ENCODE measurements at places on chromosomes 2 and 18.

GRCh38 chr2:72271276-72271614 lies 123.6 kb upstream of the CYP26B1 start:
- no peak for DNase-seq

DNA sequence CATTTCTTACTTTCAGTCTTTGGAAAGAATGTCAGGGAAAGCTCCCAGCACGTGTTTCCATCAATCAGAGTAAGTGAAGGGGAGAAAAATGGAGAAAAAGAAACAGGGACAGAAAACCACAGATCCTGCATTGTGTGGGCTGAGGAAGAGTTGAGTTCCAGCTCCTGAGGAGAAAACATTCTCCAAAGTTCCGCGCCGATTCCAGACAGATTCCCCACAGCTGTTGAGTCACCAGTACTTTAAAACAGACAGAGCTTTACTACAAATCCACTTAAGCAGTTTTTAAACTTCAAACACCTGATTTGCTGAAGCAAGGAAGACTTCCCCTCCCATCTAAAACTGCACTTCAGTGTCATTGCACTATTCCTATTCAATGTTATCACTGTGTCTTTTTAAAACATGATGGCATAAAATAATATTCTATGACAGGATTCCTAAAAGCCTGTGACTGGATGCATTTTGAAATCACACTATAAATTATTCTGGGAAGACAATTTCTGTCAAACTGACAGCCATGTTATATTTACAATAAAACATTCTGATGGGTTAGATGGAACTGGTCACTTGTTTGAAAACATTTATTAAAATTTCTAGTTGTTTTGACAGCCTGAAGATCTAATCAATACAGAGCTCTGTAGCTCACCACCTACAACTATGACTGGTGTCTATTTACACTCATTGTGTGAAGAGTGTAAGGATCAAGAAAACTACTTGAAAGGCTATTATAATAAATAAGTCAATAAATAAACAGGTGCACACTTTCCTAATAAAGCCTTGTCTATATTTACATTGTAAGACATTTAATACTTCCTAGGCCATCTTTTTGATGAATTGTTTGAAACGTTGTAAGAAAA lies 40.9 kb downstream of the TCF4 start:
- no peak for DNase-seq

GRCh38 chr2:68792751-68793150 lies 58.1 kb downstream of the ARHGAP25 start:
- DNase-seq: no peak

DNA sequence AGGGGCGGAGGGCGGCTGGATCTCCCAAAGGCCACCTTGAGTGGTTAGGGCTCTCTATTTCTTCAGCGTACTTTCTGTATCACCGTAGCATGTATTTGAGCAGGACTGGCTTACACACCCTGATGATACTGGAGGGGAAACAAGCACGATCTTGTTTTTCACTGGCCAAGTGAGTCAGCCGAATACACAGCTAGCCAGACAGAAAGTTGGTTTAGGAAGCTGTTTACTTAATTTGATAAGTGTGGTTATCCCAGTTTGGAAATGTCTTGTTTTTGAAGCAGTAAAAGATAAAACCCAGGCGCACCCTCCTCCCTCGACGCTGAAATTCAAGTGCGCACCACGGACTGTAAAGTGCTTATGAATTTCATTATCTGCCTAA lies 582 bp downstream of the RIOK3 start:
- DNase-seq: no peak

- DNase-seq: no peak
Measured at GRCh38 chr2:8714283-8714682, 32.4 kb downstream of the ID2 start.

DNA sequence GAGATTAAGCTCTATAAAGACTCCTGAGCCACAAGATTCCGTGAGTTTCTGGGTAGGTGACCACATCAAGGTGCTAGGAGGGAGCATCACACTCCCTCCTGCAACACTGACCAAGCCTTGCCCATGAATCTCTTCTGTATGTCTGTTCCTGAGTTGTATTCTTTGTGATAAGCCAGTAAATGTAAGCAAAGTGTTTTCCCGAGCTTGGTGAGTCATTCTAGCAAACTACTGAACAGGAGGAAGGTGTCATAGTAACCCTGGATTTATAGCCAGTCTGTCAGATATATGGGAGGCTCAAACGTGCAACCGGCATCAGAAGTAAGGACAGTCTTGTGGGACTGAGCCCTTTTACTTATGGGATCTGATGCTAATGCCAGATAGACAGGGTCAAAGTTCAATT lies 346.1 kb upstream of the KYNU start:
- no peak for DNase-seq

DNA sequence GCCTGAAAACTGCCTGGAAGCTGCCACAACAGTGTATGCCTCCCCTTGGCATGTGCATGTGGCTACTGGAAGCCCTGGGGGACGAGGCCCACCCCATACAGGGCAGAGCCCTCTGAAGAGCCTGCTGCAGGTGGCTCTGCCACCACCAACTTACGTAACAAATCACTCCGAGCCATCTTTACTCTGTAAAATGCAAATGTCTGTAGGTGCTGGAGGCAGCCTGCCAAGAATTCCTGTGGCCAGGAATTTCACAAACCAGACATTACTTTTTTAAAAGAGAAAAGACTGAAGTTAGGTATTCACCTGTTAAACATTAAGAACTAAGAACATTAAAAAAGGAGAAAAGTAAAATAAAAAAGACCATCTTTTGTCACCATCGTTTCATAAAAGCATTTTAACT lies 106.3 kb downstream of the GPR39 start:
- DNase-seq: no peak

- no peak for DNase-seq
Measured at GRCh38 chr2:27148801-27149439, at the start of gene TCF23. TSS of gene TCF23 (plus strand) at chr2:27149004. CDS start at chr2:27149134, 130 bp downstream.

DNA sequence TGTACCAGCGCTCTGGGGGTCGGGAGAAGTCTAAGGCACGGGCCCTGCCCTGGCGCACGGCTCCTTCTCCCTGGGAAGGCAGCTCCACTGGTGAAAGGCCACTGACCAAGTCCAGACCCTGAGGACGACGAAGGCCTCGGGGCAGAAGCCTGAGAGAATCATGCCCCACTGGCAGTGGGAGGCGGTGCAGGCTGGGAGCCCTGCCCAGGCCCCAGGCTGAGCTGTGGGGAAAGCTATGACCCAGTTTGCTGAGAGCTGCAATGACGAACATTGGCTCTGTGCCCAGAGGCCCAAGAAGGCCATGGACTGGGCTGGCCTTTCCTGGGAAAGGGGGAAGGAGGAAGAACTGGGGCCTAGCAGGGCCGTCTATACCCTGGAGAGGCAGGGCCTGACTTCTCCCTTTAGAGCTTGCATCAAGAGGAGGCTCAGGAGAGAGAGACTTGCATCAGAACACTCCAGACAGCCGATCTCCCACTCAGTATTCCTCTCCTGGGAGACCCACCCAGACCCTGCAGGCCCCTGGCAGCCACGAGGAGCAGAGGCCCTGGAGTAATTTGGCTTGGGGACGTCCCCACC lies 32.9 kb downstream of the HS1BP3 start:
- no peak for DNase-seq

- no peak for DNase-seq
Measured at GRCh38 chr2:188369365-188369764, 77.7 kb downstream of the GULP1 start.

DNA sequence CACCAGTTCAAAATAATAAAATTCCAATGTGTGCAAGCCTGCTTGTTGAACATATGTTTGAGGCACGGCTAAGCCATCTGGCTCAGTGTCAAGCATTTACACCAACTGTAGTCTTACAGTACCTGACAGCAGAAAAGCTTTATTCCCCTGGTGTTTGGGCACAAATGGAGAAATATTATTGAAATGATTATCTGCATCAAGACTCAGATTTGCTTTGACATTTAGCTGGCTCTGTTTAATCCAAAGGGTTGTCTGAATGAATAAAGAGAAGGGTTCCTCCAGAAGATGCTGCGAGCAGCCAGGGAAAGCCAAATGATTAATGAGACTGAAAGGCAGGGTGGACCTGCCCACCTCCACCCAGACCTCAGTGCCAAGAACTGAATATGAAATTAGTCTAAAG lies 393.2 kb upstream of the GALNT5 start:
- no peak for DNase-seq

DNA sequence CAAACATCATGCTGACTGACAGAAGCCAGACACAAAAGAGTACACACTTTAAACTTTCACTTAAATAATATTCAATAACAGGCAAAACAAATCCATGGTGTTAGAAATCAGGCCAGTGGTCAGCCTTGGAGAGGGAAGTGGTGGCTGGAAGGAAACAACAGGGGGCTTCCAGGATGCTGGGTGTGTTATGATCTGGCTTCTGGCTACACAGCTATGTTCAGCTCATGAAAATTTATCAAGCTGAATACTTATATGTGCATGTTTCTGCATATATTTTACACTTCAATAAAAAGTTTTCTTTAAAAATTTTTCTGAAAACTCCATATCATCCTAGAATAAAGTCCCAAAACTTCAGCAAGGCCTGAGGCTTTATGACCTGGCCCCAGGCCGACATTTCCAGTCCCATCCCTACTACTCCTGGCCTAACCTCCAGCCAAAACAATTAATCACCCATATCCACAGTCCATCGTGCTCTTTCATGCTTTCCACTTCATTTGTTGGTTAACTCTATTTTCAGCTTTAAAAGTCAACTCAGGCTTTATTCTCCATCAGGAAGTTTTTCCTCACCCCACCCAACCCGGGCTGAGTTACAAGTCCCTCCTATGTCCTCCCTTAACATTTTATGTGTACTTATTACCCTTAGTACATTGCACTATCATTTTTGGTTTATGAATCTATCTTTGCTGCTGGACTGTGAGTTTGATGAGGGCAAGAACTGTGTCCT lies 27.9 kb upstream of the SPTBN1 start:
- DNase-seq: no peak

DNA sequence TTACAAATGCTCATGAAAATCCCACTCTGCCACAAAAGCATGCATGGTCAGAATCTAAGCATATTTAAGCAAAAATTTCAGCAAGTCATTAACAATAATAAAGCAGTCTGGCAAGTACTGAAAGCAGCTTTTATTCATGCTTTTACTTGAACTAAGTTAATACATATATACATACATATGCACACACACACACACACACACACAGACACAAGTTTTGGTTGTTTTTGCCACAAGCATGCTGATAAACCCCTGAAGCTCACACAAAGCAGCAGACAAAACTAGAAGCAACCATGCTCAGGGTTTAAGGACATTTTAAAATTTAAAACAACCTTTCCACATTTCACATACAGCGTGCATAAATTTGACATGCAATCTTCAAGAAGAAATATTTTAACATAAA lies 819.1 kb upstream of the FSHR start:
- no peak for DNase-seq

DNA sequence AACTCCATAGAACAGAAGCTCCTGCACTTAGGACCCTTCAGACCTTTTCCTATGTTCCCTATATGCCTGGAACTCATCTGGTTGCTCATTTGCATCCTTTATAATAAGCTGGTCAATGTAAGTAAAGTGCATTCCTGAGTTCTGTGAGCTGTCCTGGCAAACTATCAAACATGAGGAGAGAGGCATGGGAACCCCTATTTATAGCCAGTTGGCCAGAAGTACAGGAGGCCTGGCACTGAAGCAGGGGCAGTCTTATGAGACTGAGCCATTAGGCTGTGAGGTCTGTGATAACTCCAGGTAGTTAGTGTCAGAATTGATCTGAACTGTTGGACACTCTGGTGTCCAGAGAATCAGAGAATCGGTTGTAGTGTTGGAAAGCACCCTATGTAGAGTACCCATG lies 88.4 kb downstream of the EHD3 start:
- no peak for DNase-seq

GRCh38 chr2:221810245-221810644 lies 238.1 kb upstream of the EPHA4 start:
- no peak for DNase-seq

- DNase-seq: no peak
Measured at GRCh38 chr2:38487852-38488251, 110.8 kb upstream of the ATL2 start.

DNA sequence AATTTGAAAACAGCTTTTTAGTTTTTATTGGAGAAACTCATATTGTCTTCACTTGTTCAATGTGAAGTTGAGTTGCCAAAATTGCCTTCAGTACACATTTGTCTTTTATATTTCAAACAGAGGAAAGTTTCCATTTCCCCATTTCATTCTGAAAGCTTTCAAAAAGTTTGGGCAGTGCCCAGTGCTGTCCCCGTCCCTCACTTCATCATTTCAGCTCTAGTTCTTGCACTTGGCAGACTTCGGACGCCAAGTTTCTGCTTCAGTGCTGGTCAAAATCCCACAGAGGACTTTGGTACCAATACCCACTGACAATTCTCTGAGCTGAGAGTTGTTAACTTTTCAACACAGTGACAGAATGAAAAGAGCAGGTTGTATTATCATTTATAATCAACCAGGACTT lies 43.4 kb upstream of the AQP4 start:
- no peak for DNase-seq

- DNase-seq: no peak
Measured at GRCh38 chr2:88221365-88221942, 51.3 kb downstream of the THNSL2 start.
